ENCODE measurements at places on chromosomes 2 and 18.

- no peak for DNase-seq
Measured at GRCh38 chr2:157866202-157866601, 9.9 kb downstream of the ACVR1 start.

GRCh38 chr18:10690035-10690329 lies 164.2 kb downstream of the NAPG start:
- no peak for DNase-seq

- DNase-seq, result no peak
Measured at GRCh38 chr2:72961853-72962468, 44.6 kb downstream of the EMX1 start.

DNA sequence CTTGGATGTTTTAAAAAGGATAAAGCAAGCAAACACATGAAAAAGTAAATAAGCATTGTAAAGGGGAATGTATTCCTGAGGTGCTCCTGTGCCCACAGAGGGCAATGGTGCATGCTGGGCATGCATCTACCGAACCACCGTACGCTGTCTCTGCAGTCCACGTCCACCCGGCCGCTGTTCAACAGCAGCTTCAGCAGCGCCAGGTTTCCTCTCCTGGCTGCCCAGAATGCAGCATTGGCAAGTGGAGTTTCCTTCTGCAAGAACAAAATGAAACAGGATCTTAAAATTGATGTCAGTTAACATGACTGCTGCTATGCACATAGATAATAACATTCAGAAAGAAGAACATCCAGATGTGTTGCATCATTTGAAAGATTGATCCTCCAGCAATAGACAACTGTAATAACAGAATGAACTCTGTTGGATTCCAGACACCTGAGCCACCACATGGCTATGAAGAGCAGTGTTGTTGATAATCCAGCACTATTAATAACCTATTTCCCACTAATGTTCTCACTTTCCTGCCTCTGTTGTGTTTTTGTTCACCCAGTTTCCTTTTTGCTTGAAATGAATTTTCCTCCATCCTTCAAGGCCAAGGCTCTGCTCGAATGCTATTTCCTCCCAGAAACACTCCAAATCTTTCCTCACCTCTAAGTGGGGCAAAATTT lies 13.6 kb downstream of the ANKRD29 start:
- DNase-seq, result no peak

- no peak for DNase-seq
Measured at GRCh38 chr2:207283356-207283755, 117.6 kb upstream of the KLF7 start.

All from fibroblast of skin of left biceps (primary cell).